Stimulated activated CD4-positive, alpha-beta T cell treated with anti-CD3 and anti-CD28 coated beads, Interleukin-15, amount 100 ng/mL, for 24 hours (primary cell): ENCODE measurements at places on chromosomes 12 and 14.

DNA sequence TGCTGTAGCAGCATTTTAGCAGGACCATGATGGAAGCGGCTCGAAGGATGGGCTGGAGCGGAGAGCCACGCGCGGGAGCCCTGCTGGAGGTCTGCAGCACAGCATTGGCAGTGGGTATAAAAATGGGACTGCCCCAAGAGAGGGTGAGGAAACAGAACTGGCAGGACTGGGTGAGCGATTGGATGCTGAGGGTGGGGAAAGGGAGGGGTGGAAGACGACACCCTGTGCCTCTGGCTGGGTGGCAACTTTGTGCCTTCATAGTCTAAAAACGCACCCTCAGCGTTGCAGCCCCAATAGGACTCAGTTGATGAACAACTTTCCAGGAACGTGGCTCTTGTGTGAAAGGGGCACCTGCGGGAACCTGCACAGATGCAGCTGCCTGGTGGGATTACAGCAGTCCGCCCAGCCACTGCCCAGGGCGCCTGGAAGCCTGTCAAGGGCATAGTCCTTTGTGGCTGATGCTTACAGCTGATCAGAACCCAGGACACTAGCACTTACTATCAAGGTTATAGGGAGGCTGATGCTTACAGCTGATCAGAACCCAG is 73.0 kb downstream of the NINJ2 start:
- DNase-seq, result no peak

- no peak for DNase-seq
Measured at GRCh38 chr12:81359736-81360135, 281.9 kb downstream of the ACSS3 start.

GRCh38 chr14:68157971-68158371 is 338.4 kb downstream of the RAD51B start:
- no peak for DNase-seq

DNA sequence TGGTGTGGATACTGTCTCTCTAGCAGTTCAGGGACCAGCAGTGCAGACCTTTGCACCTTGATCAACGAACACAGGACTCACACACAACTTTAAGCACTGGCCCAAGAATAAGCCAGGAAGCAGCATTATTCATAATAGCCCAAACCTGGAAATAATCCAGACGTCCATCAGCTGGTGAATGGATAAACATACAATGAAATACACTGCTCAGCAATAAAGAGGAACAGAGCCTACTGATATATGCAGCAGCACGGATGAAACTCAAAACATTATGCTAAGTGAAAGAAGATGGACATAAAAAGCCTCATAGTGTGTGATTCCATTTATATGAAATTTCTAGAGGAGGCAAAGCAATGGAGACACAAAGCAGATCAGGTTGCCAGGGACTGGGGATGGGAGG is 303.9 kb upstream of the FKBP4 start:
- no peak for DNase-seq

DNA sequence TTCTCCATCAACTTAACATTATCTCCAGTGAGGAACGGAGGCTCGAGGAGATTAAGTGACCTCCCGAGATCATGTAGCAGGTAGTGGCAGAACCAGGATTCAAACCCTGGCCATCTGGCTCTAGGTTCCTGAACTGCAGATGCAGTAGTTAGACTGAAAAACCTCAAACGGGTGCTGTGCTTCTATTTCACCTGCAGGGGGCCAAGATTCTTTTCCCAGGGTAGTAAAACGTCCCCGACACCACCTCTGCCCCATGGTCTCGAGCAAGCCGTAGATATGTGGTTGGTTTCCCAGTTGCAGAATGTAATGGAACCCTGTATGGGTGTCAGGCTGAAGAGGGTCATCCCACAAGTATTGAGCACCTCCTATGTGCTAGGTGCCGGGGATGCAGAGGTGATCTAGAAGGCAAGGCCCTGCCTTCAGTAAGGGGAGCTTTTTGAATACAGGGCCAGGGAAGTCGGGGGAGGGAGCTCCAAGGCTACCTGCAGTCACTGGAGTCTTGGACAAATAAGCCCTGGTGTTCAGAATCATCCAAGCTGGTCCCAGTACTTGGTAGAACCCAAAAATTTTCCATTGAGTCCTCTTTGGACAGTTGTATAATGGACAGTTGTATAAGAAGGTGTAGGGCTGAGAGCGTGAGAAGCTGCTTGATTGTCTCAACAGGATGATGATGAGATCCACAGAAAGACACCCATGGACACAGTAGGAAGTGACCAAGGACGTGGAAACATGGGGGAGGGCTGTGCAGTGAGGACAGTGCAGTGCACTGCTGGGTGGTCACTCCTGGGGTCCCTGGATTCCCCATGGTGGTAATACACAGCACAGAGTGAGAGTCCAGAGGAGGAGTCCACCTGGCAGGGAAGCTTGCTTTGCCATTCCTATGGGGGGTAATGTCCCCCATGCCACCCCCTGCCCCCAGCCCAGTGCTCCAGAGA is 197.2 kb downstream of the CHST11 start:
- DNase-seq, result peak; percentile 32

GRCh38 chr14:34710006-34710405 is 4.4 kb downstream of the CFL2 start:
- DNase-seq, result no peak

GRCh38 chr14:55846826-55847446 is 266.9 kb downstream of the KTN1 start:
- DNase-seq, result no peak

- no peak for DNase-seq
Measured at GRCh38 chr12:71060426-71060825, 97.4 kb downstream of the TSPAN8 start.

- peak; percentile 62 for DNase-seq
Measured at GRCh38 chr12:30823156-30823699, 68.5 kb upstream of the CAPRIN2 start.

- no peak for DNase-seq
Measured at GRCh38 chr12:121966959-121967358, 48.6 kb downstream of the CFAP251 start.

GRCh38 chr12:43210485-43211192 is 341.4 kb downstream of the ADAMTS20 start:
- no peak for DNase-seq

DNA sequence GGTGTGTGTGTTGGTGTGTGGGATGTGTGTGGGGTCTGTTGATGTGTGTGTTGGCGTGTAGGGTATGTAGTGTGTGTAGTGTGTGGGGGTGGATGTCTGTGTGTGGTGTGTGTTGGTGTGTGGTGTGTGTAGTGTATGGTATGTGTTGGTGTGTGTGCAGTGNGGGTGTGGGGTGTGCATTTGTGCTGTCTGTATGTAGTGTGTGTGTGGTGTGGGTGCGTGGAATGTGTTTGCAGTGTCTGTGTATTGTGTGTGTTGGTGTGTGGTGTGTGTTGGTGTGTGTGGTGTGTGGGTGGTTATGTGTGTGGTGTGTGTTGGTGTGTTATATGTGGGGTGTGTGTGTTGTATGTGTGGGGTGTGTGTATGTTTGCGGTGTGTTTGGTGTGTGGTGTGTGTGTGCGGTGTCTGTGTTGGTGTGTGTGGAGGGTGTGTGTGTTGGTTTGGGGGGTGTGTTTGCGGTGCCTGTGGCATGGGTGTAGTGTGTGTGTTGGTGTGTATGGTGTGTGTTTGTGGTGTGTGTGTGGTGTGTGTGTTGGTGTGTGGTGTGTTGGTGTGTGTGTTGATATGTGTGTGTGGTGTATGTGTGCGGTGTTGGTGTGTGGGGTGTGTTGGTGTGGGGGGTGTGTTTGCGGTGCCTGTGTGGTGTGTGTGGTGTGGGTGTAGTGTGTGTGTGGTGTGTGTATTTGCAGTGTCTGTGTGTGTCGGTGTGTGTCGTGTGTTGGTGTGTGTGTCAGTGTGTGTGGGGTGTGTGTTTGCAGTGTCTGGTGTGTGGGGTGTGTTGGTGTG is 14.7 kb downstream of the MLXIP start:
- no peak for DNase-seq

- DNase-seq, result peak; percentile 77
Measured at GRCh38 chr12:122123051-122123760, 44.6 kb downstream of the MLXIP start.

DNA sequence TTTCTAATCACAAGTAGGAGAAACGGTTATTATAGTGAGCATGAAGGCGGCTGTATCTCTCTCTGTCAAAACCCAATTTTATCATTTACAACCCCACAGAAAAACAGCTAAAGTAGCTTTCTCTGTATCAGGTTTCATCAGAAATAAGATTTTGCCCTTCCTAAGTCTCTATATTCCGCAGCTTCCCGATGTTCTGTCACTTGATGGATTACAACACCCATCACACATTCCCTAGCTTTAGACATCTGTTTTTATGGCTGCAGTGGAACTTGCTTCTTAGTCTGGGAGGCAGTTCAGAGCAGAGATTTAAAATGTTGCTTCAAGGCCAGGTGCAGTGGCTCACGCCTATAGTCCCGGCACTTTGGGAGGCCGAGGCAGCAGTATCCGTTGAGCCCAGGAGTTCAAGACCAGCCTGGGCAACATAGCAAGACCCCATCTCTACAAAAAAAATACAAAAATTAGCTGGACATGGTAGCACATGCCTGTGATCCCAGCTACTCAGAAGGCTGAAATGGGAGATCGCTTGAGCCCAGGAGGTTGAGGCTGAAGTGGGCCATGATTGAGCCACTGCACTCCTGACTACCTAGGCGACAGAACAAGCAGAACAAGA is 27.6 kb upstream of the FOXN3 start:
- no peak for DNase-seq

GRCh38 chr12:124184456-124184855 is 110.4 kb upstream of the RFLNA start:
- no peak for DNase-seq

GRCh38 chr14:104875811-104876210 is 10.7 kb downstream of the CEP170B start:
- no peak for DNase-seq

- DNase-seq, result no peak
Measured at GRCh38 chr12:22916815-22917214, 291.8 kb downstream of the ETNK1 start.

DNA sequence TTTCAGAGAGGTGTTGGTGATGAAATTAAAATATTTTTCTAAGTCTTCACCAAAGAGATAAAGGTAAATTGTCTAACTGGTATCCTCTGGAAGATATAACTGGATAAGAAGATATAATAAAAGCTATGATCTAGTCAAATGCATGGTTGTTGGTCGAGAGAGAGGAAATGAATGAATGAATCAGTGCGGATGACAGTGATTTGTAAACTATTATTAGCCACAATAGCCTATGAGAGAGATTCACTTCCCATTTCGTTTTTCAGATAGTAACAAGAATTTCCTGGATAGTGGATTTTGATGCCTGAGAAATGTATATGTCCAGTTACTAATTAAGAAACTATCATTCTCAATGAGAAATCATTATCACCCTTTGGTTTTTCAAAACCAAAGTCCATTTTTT is 63.1 kb downstream of the HEATR5A start:
- no peak for DNase-seq

GRCh38 chr12:78636231-78636855 is 228.2 kb upstream of the SYT1 start:
- DNase-seq, result no peak

DNA sequence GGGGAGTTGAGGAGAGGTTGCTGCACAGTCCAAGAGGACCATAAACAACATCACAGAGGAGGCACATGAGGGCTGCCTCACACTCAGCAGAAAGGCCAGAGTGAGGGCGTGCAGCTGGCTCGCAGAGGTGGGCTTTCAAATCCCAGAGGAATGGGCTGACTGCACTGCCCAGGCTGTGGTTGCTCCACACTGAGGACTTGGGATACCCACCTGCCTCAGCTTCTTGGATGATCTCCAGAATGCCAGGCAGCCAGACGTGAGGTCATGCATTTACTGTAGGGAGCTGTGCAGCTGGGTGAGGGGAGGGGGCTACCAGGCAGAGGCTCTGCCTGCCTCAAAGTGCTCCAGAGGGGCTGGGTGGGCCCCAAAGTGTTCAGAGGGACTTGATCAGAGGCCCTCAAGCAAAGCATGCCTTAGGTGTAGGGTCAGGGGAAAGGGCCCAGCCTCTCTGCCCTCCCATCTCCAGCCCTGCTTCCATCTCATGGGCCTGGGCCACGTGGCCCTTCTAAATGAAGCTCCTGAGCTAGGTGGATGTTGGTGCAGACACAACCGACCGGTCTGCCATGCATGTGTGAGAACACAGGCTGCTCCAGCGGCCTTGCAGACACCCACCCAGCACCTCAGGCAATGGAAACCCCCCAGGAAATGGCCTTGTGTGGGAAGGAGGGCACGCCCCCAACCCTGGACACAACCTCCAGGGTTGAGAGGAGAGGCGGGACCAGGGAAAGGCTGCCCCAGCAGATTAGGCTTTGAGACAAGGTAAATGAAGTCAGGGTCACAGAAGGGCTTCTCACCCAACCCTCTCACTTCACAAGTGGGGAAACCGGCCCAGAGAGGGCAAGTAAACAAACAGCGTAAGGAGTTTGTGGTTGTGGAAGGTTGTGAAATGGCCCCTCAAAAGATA is 90.8 kb downstream of the NTF3 start:
- no peak for DNase-seq
